Thoracic aorta endothelial cell (primary cell): ENCODE measurements at places on chromosomes 11 and 22. TPM values are rescaled to one million over a fixed set of nuclear protein-coding genes. Genes with fewer than 3 reads are reported as not detected.

The MIAT gene
- total RNA-seq, result 0.43 and 0.66 TPM in 2 replicates

The OR51F2 gene
- total RNA-seq, result not detected in 2 replicates

The SYNGR1 gene
- total RNA-seq, result 1.7 and 2.8 TPM in 2 replicates

The MYO7A gene
- 0.14 and 0.27 TPM in 2 replicates for total RNA-seq

The TREH gene
- total RNA-seq, result not detected in 2 replicates

The MS4A8 gene
- total RNA-seq, result not detected in 2 replicates

The MOV10L1 gene
- total RNA-seq, result 20.2 and 44.9 TPM in 2 replicates

The POTEH gene
- not detected in 2 replicates for total RNA-seq

The SYT7 gene
- 0.13 and 0.36 TPM in 2 replicates for total RNA-seq

The LMO2 gene
- total RNA-seq, result 23.0 and 37.8 TPM in 2 replicates

The GAL3ST1 gene
- total RNA-seq, result not detected in 2 replicates

The ZNF408 gene
- total RNA-seq, result 6.7 and 8.9 TPM in 2 replicates

The OR51F1 gene
- not detected in 2 replicates for total RNA-seq

The RIC3 gene
- total RNA-seq, result 0.14 and 0.27 TPM in 2 replicates

The DNAJB13 gene
- not detected in 2 replicates for total RNA-seq

The ZDHHC5 gene
- 54.8 and 62.4 TPM in 2 replicates for total RNA-seq

The OR4D5 gene
- not detected in 2 replicates for total RNA-seq

The BDNF gene
- 0.72 and 0.93 TPM in 2 replicates for total RNA-seq

The TRIM48 gene
- total RNA-seq, result not detected in 2 replicates

The STK33 gene
- 0.53 and 1.1 TPM in 2 replicates for total RNA-seq

The MMP10 gene
- 2.4 and 12.9 TPM in 2 replicates for total RNA-seq

The MAPK1 gene
- total RNA-seq, result 87.6 and 107 TPM in 2 replicates

The SLC6A5 gene
- not detected in 2 replicates for total RNA-seq

The PVALB gene
- not detected in 2 replicates for total RNA-seq

The LYVE1 gene
- 0.79 and 3.9 TPM in 2 replicates for total RNA-seq

The TRIM22 gene
- total RNA-seq, result 114 and 115 TPM in 2 replicates

The TRIM66 gene
- total RNA-seq, result 4.4 and 9.1 TPM in 2 replicates

The POLA2 gene
- 15.3 and 23.9 TPM in 2 replicates for total RNA-seq

The MFNG gene
- 125 and 173 TPM in 2 replicates for total RNA-seq

The SLC15A3 gene
- total RNA-seq, result 2.1 and 2.7 TPM in 2 replicates

The FGF19 gene
- not detected in 2 replicates for total RNA-seq

The MYRF gene
- total RNA-seq, result 0.66 and 1.4 TPM in 2 replicates

The SLC22A12 gene
- not detected in 2 replicates for total RNA-seq

The TECTA gene
- total RNA-seq, result 0.40 and 0.50 TPM in 2 replicates

The BRSK2 gene
- 0.36 and 0.53 TPM in 2 replicates for total RNA-seq

The TEAD1 gene
- total RNA-seq, result 53.8 and 54.3 TPM in 2 replicates

The C11orf91 gene
- 0.22 and 0.27 TPM in 2 replicates for total RNA-seq

The CRYBA4 gene
- total RNA-seq, result not detected in 2 replicates

The YAP1 gene
- total RNA-seq, result 34.3 and 57.7 TPM in 2 replicates

The FOLR1 gene
- total RNA-seq, result not detected in 2 replicates

The RASL10A gene
- total RNA-seq, result 0.43 and 0.80 TPM in 2 replicates
